ENCODE measurements at places on chromosomes 5 and 9.

DNA sequence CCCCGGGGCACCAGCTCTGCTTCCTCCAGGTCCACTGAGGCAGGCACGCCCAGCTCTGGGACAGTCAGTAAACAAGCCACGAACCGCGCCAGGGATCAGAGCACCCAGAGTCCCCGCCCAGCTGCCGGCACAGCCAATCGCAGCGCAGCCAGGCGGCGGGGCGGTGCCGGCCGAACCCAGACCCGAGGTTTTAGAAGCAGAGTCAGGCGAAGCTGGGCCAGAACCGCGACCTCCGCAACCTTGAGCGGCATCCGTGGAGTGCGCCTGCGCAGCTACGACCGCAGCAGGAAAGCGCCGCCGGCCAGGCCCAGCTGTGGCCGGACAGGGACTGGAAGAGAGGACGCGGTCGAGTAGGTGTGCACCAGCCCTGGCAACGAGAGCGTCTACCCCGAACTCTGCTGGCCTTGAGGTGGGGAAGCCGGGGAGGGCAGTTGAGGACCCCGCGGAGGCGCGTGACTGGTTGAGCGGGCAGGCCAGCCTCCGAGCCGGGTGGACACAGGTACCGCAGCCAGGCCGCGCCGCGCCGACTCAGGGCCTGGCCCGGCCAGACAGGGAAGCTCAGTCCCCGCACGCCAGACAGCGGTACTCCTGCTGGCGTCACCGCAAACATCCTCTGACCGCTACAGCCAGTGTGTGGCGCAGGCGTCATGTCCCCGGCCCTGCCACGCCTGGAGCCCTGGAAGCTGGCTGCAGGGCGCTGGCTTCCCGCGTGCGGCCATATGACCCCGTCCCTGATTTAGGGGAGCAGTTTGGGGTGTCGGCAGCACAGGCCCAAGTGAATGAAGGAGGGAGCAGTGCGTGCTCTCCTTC lies at the start of gene CTSL:
TSS of gene CTSL (plus strand) at position 220 of the 810 bp plus-strand sequence. CDS start 1,485 bp downstream, outside the sequence.
- no peak for DNase-seq

DNA sequence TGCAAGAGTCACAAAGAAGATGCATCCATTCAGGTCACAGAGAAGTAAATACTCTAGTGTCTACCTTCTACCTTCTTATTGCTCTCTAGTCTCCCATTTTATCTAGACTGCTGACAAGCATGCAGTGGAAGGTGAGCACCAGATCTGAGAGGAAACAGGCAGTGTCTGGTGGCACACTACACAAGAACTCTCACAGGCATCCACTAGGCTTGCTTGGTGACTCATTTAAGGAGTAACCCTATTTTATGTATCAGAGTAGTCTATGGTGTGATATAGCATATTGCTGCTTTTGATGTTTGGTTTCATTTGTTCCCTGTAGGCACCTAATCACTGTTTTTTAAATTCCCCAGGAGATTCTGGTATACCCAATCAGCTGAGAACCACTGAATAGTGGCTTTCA lies 1.6 kb upstream of the THBS4 start:
- DNase-seq: no peak

DNA sequence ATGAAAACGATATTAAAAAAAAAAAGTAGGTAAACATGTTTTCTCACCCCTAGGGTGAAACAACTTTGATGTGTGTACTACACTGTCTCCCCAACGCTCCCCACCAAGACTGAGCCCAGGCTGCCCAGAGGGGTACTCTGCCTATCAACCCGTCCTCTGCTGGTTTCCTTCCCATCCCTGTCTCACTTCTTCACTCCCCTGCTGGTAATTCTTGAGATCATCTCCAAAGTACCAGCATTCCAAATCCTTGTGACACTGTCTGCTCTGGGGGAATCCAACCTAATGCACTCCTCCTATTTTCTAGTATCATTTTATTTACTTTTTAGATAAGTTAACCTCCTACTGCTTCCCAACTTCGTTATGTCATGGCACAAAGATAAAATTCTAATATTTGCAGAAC lies 6.3 kb upstream of the APTX start:
- no peak for DNase-seq

- no peak for DNase-seq
Measured at GRCh38 chr5:177607452-177608192, 7.7 kb downstream of the B4GALT7 start.

DNA sequence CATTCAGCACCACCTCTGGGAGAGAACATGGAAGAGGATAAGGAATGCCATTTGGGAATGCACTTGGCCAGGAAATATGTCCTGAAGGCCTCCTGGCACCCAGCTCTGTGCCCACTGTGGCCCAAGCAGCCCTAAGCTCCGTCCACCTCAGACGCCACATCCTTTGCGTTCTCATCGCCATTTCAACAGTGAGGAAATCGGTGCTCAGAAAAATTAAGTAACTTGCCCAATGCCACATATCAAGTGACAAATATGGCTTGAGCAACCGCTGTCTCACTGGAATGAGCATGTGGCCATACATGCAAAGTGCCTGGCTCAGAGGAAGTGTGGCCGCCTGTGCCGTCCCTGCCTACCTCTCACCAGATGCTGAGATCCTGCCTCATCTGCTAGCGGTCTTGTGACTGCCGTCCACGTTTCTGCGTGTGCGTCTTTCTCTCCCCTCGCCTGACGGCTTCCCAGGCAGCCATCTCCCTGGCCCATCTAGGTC lies 984 bp upstream of the DOK3 start:
- no peak for DNase-seq

DNA sequence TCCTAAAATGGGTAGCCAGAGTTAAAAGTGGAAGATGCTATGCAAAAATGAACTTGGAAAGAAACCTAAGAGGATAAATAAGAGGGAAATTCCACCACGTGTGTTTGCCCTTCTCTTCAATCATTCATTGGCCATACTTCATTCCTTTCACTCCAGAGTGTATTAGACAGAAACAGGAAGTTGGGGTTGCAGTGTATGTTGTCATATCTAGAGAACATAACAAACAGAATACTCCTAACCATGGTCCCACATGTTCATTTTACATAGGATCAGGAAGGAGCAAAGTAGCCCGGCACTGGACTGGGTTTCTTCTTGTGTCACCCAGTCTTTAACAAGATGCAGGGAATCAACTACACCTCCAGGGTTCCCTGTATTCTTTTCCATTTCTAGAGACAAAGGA lies 7.6 kb upstream of the GPBP1 start:
- DNase-seq: no peak

Measured in stimulated activated CD8-positive, alpha-beta memory T cell treated with anti-CD3 and anti-CD28 coated beads, Interleukin-2, amount 100 ng/mL, for 1 hour (primary cell).